ENCODE measurements at places on chromosomes 2 and 18.

DNA sequence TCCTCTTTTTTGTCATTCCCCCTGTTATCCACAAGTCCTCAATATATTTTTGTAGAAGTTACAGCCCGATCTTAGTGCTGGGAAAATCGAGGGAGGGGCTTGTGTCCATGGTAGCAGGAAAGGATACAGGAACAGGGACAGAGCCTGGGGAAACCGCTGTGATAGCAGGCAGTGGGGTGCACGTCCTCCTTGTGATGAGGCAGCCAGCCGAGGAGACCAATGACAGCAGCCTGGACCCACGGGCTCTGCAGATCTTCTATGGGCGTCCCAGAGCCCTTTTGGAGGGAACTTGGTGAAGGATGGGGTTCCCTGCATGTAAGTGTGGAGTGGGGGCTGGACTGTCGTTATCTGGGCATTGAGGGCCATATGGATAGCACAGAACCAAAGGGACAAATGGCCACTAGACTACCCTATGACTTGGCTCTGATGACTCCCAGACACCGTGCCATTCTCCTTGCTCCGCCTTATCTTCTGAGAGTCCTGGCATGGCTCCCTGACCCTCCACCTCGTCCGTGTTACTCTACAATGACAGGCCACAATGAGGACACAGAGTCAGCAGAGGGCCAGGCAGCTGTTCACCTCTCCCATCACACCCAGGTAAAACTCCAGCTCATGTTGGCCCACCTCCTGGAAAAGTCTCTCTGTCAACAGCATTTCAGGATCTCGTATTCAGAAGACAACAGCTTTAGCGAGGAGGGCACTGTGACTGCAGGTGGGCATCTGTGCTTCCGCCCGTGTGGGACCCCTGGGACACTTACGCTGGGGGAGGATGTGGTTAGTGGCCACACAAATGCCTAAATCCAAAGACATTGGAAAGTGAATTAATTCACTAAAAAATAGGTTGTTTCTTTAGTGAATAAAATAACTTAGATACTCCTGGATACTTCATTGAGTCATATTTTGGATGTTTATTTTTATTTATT lies 100.1 kb downstream of the VAPA start:
- DNase-seq, result no peak

DNA sequence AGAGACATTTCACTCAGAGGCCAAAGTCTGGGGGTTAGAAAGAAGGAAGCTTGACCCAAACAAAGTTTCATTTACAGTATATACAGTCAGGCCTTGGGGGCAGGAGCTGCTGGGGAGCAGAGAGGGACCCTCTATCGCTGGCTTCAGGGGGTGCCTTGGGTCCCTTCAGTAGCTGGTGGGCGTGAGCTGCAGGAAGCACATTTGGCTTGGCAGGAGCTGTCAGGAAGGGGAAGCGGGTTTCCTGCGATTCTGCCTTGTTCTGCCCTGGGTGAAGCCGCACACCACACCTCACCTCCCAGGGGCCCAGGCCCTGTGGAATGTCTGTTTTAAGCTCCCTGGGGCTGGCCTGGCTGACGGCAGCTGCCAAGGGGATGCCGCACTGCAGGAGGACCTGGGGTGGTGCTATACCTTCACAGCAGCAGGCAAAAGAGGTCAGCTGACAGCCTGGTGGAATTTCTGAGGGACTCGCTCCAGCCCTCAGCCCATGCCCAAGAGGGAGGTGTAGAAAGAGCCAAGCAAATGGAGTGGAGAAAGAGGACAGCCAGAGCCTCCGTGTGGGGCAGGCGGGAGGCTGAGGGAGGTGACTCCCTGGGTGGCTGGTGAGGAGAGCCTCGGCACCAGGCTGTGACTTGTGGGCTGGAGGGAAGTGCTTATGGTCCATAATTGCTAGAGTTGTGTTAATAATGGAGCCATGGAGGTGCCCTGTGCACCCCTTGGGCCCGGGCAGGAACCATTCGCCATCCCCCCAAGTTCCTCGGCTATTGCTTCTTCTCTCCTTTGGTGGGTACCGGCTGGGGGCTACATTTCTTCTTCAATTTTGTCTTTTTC lies 43.9 kb downstream of the PSD4 start:
- no peak for DNase-seq

DNA sequence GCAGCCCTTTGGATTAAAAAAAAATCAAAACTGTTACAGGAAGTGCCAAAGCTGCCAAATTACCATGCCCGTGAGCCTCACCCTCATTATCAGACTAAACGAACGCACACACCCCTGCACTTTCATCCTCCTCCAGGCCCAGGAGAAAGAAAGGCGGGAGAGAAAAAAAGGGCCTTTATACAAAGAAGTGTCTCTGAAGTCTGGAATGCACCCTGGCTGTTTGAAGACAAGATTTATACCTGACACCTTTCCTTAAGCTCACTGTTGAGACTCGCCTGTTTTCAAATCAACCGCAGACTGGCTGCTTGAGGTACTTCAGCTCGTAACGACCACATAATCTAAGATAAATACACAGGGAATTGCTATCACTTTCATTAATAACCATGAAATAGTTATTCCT lies 31.0 kb downstream of the EDAR start:
- no peak for DNase-seq

DNA sequence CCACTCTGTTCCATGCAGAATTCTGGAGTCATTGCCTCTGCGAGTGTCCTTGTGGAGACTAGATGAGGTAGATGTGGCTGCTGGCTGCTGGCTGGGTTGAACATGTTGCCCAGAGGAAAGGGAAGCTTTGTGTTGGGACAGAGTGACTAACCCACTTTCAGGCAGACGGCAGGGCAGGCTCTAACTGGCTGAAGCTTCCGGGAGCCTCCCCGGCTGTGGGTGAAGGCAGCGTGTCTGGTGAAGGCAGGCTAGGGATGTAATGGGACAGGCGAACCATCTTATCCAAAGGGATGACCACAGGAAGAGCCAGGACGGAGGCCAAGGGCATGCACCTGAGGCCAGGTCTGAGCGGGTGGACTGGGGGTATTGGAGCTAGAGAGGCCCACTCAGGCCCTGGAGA lies 16.0 kb downstream of the ASPRV1 start:
- no peak for DNase-seq

DNA sequence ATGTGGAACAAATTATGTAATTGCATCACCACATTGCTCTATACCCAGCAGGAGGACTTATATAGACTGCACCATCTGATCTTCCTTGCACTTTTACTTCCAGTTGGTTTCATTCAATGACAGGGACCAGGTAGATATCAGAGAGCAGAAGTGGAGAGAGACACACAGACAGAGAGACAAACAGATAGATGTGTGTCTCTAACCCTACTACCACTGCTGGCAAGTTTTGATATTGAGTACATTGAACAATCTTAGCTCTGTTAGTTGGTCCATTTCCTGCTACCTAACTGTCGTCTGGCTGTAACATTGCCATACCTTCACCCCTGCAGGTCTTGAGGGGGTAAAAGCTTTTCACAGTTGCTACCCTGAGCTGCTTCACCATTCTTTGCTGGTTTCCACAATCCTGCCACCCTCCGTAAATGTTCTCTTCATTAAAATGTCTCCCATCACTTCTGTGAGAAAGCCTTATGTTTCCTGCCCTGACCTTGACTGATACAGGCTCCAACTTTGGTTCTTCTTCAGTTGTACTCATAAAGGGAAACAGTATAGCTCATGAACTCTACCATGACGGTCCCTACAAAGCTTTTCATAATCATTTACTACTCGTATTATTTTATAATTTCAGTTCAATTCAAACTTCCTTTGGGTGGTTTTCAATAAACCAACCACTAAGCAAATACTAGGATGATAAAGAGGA lies 62.3 kb upstream of the ITGA4 start:
- no peak for DNase-seq

DNA sequence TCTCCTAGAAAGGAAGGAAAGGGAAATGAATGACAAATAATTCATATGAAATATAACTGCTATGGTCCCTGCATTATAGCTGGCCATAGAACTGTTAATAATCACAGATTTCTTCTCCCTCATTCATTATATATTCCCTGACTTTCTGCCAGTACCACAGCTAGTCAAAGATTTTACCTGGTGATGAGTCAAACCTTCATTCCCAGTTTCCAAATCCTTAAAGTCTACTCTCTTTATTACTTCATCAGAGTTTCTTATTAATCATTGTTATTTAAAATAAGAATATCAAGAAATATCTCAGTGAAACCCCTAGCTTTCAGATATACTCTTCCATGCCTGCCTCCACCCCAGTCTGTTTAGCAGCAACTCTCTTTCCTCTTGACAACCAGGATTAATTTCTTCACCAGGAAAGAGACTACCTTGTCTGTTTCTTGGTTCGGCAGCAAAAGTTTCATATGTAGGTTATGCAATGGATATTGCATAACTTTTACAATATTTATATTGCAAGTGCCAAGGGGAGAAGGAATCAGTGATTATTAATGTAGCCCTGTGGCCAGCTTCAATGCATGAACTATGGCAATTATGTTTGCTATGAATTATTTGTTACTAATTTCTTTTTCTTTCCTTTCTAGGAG lies 533.8 kb downstream of the FBXO15 start:
- no peak for DNase-seq

- no peak for DNase-seq
Observed at GRCh38 chr2:60840880-60841279, 40.5 kb upstream of the REL start.

Measured in forelimb muscle (tissue), 1 donor.